ENCODE measurements at places on chromosomes 3 and 15.

DNA sequence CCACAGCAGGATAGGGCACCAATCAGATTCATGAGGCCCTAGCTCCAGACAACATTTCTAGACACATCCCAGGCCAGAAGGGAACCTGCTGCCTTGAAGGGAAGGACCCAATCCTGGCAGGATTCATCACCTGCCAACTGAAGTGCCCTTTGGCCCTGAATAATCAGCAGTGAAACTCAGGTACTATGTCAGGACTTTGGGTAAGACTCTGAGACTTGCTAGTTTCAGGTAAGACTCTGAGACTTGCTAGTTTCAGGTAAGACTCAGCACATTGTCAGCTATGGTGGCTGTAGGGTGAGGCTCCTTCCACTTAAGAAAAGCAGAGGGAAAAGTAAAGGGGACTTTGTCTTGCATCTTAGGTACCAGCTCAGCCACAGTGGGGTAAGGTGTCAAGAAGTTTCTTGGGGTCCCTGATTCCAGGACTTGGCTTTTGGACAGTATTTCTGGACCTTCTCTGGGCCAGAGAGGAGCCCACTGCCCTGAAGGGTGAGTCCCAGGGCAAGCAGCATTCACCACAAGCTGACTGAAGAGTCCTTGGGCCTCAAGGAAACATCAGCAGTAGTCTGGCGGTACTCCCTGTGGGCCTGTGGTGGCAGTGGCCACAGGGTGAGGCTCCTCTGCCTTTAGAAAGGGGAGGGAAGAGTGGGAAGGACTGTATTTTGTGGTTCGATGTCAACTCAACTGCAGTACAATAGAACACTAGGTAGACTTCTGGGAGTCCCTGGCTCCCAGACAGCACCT is 13.7 kb upstream of the COL8A1 start:
- no peak for DNase-seq

GRCh38 chr3:14803101-14803980 is 15.4 kb upstream of the FGD5 start:
- peak; percentile 9 for DNase-seq

DNA sequence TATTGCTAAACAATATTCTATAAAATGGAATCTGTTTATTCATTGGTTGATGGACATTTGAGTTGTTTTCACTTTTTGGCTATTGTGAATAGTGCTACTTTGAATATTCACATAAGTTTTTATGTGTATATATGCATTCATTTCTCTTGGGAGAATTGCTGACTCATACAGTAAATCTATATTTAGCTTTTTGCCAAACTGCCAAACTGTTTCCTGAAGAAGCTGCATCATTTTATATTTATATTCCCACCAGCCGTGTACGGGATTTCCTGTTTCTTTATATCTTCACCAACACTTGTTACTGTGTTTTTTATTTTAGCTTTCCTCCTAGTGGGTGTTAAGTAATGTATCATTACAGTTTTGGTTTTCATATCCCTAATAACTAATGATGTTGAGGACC is 12.5 kb upstream of the TCAIM start:
- peak; percentile 42 for DNase-seq

DNA sequence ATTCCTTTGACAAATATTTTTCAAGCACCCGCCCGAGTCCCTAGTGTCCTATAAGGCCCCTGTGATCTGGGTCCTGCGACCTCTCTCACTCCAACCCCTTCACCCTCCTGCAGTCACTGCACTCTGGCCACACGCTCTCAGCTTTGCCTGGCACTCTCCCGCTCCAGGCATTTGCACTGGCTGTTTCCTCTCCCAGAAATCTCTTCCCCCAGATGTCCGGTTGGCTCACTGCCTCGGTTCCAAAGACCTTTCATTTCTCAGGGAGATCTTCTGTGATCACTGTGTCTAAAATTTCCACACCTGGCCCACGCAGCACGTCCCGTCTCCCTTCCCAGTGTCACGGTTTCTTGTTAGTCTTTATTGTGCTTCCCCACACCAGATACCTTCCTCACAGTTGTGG is 97.4 kb downstream of the WNT7A start:
- no peak for DNase-seq
